GM10248 (cell line): ENCODE measurements at places on chromosomes 1 and 21.

- no peak for DNase-seq
These were observed 6.5 kb upstream of the GLRX2 start for GRCh38 chr1:193111641-193112090.

GRCh38 chr21:45114072-45114471 is 39.7 kb downstream of the ADARB1 start:
- no peak for DNase-seq

- DNase-seq = no peak
These were observed 40.2 kb downstream of the RASAL2 start for GRCh38 chr1:178134061-178134460.

DNA sequence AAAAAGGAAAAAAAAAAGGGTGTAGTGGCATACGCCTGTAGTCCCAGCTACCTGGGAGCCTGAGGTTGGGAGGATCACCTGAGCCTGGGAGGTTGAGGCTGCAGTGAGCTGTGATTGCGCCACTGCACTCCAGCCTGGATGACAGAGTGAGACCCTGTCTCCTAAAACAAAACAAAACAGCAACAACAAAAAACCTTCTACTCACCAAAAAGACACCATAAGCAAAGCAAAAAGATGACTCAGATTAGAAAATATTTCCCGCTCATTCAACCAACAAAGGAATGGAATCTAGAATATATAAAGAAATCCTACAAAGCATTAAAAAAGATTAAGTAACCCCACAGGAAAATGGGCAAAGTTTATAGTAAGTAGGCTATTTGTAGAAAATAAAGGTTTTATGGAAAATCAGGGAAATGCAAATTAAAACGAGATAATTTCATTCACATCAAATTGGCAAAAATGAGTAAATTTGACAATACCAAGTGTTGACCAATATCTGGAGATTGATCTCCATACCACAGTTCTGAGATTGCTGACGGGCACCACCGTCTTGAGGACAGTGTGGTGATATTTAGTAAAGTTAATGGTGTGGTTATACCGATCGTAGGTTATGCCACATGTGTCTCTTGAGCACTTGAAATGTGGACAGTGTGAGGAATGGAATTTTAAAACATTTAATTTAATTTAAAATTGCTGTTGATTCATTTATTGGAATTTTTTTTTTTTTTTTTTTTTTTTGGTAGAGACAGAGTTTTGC is 54.0 kb downstream of the PIK3CD start:
- no peak for DNase-seq

DNA sequence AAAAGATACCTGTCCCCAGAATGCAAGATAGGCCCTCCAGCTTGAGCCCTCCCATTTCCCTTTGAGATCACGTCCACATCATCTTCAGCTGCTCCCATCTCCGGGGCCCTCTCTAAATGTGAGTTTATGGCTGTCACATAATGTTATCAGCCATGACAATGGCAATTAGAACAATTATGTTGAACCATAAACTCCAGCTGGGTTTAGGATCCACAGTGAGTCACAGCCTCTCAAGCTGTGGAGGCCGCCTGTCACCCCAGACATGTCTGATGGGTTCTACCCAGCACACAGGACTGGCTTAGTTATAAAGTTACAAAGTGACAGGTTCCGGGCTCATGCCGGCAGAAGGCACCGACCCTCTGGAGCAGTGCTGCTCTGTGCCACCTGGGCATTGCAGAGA is 597.3 kb downstream of the PTPRU start:
- DNase-seq = no peak

DNA sequence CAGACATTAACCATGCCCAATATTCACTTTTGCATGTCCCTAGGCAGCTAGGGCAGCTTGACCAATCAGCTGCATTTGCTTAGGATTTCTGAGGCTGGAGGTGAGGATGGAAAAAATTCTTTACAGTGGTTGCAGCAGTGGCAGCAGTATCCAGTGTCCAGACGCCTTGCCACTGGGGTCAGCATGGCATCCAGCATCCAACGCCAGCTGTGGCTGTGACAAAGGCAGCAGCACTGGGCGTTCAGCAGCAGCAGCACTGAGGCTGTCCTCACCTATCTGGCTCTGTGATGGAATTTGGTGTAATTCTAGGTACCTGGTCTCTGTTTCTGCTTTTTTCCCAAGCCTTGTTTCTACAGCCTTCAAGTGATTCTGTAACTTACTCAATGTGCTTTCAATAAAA is 15.5 kb downstream of the RHBDL2 start:
- no peak for DNase-seq

- DNase-seq = no peak
These were observed 83.9 kb downstream of the ST6GALNAC5 start for GRCh38 chr1:76951153-76951552.

GRCh38 chr1:155184835-155185782 is 11.5 kb downstream of the TRIM46 start:
- DNase-seq = peak; percentile 87

DNA sequence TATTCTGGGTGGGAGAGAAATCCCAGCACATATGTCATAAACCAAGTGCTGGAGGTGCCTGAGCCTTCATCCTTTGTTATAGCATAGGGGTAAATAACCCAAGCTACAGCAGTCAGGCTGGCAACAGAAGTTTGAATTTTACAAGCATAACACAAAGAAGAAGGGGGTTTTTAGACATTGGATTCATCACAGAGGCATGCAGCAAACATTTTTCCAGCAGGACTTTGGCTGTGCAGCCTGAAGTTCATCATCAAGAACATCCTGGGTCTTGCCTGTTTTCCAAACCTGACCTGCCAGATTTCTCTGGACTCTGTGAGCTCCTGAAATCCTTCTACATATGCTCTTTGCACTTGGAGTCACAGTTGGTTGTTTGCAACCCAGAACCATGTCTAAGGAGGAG is 16.2 kb downstream of the PTGER3 start:
- no peak for DNase-seq

DNA sequence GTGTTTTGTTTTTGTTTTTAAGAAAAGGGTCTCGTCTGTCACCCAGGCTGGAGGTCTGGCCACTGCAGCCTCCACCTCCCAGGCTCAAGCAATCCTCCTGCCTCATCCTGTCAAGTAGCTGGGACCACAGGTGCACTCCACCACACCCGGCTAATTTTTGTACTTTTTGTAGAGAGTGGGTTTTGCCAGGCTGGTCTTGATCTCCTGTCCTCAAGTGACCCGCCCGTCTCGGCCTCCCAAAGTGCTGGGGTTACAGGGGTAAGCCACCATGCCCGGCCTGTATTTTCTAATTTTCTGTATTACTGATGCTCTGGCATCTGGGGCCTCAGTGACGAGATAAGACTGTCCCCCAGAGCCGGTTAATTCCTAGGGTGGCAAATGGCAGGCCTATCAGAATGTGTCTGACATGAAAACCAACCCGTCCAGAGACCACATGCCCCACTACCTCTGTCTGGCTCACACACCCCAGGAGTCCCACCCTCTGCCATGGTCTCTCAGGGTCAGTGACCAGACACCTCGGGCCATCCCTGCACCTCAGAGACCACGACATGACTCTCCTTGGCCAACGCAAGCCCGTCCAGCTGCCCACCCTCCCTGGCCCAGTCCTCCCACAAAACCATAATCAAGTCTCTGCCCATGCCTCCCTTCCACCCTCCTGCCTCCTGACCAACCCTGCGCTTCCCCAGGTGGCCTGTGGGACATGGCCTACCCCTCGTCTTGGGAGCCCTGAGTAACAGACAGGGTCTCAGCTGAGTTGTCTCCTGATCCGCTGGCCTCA is 12.5 kb downstream of the NPHP4 start:
- DNase-seq = no peak

GRCh38 chr1:172588296-172589291 is 55.6 kb downstream of the SUCO start:
- DNase-seq = no peak

- peak; percentile 77 for DNase-seq
These were observed 56.5 kb downstream of the GALNT2 start for GRCh38 chr1:230123280-230124185.

DNA sequence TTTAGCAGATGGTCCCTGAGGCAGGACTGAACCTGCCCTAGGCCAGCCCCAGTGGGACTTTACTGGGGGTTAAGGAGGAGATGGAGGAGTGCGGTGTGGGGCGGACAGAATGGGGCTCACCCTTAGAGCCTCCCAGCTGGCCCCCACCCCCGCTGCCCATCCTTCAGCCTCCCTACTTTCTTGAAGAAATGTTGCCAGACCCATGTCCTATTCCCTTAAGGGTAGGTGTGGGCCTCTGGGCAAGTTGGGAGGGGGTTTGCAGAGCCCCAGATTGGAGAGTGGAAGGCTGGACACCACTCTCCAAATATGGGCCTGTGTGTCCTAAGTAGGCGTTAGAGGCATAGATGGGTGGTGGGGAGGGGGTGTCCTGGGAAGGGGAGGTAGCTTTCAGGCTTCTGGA is 19.2 kb upstream of the EPS8L3 start:
- no peak for DNase-seq

- DNase-seq = no peak
These were observed 27.4 kb downstream of the QSOX1 start for GRCh38 chr1:180181996-180182642.

DNA sequence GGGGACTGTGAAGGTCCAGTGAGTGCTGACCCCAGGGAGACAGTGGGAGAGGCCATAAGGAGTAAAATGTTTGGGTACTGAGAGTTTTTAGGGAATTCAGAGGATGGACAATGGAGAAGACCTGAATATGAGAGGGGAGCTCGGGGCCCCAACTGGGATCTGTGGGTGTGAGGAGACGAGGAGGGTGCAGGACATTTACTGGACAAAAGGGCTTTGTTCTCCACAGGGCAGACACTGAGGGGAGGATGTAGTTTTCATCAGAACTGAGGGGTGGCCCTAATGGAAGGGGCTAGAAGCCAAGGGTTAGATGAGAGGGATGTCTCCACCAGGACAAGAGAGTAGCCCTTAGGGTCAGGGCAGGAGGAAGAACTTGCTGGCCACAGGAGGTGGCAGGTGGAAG is 30.0 kb downstream of the TMCC2 start:
- DNase-seq = no peak

DNA sequence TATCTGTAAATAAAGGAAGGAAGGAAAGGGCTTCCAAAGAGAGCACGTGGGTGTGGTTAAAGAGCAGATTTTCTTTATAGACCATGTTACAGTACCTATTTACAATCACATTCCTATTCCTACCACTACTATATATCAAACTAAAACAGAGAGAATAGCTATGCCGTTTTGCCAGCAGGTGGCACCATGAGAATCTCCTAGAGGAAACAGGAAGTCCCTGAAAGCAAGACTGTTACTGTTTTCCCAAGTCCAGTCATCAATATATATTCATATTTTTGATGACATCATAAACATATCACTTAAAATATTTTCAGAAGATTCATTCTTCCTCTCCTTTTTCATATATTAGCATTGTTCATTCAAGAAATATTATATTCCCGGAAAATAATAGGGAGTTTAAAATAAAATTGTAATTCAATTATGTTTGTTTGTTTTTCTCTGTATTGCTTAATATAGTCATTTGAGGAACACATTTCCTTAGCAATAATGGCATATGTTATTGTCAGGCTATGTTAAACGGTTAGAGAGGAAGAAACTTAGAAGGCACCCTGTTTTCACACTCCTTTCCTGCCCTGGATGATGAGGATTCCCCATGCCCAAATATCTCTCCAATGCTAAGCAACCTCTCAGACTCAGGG is 6.6 kb downstream of the CCDC190 start:
- peak; percentile 53 for DNase-seq

DNA sequence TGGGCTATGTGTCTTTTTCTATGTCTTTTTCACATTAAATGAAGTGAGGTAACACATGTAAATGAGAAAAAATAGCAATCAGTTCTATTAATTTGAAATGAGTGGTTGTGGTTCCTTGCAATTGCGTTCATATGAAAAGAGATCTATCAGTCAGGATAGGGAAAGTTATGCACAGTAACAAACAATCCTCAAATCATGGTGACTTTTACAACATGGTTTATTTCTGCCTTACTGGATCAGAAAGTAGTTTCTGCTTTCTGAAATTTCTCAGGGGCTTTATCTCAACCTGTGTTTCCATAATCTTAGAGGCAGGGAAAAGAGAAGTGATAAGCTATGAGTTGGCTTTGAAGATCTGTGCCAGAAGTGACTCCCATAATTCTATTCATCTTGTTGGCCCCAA is 39.0 kb downstream of the DOP1B start:
- no peak for DNase-seq

DNA sequence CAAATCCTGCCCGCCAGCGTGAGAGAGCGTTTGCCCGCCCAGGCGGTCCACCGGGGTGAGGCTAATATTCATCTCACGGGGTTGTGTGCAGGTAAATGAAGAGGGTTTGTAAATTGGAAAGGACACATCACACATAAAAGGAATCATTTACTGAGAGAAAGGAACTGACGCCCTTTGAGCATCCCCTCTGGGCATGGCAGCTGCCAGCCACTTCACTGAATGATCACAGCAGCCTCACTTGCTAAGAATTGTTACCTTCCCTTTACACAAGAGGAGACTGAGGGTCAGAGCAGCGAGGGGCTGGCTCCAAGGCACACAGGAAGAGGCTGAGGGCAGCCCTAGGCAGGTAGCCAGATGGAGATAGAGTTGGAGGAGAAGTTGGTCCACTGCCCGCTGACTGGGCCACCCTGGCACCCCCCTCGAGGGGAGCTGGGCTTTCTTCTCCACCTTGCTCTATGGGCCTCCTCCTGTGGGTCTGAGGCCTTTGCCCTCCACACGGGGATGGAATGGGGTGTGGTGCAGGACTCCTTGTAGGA is 96.0 kb downstream of the FOXD2 start:
- no peak for DNase-seq

DNA sequence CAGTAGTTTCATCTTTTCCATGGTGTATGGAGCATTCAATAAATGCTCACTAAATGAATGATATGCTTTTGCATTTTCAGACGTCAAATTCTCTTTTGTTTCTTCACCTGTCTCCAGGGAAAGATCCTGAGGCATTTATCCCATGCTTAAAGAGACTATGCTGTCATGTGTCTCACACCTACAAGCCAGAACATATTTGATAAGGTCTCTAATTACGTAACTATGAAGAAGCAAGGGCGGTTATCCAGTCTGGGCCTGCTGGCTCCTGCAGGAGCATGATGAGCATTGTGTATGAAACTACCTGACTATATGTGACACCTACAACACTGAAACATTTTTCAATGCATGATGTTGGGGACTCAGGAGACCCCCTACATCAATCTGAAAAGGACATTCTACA is 51.8 kb downstream of the FBXO42 start:
- DNase-seq = no peak

DNA sequence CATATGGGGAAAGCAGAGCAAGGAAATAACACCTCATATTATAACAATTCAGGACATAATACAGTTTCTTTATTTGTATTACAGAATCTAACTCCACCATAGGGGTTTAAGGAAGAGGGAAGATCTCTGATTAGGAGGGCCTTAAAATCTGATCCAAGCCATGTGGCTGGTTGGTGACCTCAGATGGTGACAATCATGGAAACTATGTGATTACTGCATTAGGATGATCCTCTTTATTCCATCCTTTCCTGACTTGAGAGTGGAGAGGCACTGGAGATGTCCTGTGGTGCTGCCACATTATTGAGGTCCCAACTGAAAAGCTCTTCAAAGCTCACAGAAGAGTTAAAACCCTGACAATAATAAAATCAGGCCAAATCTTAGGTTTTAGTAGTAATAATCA is 168.1 kb upstream of the BEND5 start:
- no peak for DNase-seq

- no peak for DNase-seq
These were observed 173.3 kb downstream of the CAMTA1 start for GRCh38 chr1:6958407-6959030.
